ENCODE measurements at places on chromosomes 12 and 14.

GRCh38 chr14:95337041-95337595 is 17.4 kb upstream of the CLMN start:
- no peak for DNase-seq

GRCh38 chr12:52871291-52872039 is 22.7 kb upstream of the KRT78 start:
- DNase-seq: peak; percentile 87

GRCh38 chr12:79618848-79619404 is 71.8 kb downstream of the PAWR start:
- no peak for DNase-seq

DNA sequence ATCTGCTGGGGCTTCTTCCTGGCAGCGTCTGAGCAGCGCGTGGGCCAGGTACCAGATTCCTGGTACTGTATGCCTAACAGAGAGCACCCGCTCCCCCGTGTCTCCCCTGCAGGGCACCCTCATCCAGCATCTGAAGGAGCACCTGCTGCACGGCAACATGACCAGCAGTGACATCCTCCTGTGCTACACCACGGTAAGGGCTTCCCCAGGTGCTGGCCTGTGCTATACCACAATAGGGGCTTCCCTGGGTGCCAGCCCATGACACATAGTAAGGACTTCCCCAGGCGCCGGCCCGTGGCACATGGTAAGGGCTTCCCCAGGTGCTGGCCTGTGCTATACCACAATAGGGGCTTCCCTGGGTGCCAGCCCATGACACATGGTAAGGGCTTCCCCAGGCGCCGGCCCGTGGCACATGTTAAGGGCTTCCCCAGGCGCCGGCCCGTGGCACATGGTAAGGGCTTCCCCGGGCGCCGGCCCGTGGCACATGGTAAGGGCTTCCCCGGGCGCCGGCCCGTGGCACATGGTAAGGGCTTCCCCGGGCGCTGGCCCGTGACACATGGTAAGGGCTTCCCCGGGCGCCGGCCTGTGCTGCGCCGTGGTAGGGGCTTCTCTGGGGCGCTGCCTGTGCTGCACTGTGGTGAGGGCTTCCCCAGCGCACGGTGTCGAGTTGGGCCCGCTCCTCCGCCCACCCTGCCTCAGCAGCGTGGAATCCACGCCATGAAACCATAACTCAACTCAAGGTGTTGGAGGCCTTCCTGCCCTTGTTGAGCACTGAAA is 49.3 kb downstream of the AACS start:
- no peak for DNase-seq

- no peak for DNase-seq
These were observed 52.3 kb downstream of the SPTSSA start for GRCh38 chr14:34409721-34410120.

GRCh38 chr14:35285168-35286002 is 6.8 kb upstream of the PSMA6 start:
- DNase-seq: no peak

DNA sequence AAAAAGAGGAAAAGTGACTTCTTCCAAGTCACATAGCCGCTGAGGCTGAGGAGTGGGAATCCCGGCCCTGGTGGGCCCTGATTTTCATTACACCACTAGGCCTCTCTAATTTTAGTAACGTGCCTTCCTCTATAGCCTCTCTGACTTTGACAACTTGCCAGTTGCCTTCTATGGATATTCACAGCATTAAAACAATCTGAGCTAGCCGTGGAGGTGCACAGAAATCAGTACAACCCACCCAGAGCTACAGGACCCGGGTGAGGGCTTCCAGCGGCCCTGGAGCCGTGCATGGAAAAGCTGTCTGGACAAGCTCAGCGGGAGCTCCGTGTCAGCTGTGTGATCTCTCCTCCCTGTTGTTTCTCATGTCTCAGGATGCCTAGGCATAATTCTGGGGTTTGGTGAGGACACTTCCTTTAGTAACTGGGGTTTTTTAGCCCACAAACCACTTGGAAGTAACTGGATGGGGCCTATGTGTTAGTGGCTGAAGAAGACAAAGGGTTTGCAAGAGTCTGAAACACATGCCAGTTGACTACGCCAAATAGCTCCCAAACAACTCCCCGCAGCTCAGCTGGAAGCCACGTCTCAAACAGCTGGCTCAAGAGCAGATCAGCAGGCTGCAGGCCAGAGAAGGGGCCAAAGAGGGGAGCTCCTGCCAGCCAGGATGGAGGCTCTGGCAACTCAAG is 53.0 kb downstream of the SSH1 start:
- DNase-seq: no peak

GRCh38 chr14:91843437-91843836 is 23.9 kb downstream of the TC2N start:
- DNase-seq: no peak

- peak; percentile 24 for DNase-seq
These were observed 3.7 kb downstream of the USP44 start for GRCh38 chr12:95547522-95548055.

DNA sequence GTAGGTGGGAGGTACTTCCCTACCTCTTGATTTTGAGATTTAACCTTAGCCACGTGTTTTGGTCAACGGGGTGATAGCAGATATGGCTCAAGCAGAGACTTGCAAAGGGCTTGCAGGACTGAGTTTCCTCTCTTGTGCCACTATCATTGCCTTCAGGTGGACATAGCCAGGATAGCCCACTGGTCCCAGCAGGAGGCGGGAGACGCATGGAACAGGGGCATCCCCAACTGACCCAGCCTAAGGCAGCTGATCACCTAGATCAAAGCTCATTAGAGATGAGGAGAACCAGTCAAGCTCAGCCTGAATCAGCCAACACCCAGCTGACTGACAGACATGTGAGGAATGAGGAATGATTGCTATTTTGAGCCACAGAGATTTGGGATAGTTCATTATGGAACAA is 49.6 kb downstream of the CALM1 start:
- DNase-seq: no peak

DNA sequence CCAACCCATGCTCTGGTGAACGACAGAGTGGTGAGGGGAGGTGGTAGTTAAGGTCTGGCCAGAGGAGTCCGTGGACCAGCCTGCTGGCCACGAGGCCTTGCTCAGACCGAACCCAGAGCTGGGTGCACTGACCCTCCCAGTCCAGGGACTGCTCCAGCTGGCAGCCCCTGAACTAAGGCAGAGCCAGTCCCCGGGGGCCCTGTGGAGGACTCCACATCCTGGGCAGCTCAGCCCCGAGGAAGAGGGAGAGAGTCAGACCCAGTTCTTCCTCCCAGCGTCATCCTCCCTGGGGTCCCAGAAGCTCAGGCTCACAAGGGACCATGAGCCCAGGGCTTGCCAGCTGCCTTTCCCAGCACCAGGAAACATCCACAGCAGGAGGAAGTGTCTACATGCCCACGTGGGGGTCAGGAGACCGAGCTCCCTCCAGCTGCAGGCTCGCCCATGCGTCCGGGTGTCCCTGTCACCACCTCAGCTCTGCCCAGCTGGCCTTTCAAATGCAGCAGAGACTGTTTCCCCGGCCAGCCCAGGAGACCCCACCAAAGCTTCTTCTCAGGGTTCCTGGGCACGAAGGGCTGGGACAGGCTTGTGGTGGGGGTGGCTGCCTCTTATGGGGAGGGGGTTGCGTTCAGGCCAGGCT is 194.4 kb downstream of the KIF26A start:
- no peak for DNase-seq

DNA sequence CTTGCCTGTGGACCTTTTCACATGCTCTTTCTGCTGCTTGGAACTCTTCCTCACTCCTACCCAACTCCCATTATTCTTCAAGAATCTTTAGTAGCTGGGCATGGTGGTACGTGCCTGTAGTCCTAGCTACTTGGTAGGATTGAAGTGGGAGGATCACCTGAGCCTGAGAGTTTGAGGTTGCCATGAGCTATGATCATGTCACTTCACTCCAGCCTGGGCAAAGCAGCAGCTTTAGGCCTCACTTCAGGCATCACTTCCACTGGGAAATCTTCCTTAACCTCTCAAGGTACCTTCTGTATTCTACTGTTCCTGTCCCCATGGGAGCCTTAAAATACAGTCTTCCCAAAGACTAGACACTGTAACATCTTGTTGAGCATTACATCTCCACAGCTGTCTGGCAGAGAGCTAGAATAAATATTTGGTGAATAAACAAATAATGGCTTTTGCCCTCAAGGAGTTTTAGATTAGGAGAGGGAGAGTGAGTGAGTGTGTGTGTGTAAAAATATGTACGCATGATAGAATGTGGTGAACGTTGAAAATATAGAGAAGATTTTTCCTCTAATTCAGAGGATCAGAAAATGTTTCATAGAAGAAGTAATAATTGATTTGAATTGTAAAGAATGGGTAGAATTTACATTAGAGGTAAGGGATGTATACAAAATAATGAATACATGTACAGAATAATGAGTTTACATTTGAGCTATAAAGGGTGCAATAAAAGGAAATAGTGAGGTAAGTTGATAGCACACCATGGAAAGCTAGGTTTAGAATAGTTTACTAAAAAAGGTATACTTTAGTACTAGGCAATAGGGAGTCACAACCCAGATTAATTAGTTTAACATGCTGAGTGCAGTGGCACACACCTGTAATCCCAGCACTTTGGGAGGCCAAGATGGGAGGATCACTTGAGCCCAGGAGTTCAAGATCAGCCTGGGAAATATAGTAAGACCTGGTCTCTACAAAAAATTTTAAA is 29.2 kb upstream of the BMAL2 start:
- no peak for DNase-seq

DNA sequence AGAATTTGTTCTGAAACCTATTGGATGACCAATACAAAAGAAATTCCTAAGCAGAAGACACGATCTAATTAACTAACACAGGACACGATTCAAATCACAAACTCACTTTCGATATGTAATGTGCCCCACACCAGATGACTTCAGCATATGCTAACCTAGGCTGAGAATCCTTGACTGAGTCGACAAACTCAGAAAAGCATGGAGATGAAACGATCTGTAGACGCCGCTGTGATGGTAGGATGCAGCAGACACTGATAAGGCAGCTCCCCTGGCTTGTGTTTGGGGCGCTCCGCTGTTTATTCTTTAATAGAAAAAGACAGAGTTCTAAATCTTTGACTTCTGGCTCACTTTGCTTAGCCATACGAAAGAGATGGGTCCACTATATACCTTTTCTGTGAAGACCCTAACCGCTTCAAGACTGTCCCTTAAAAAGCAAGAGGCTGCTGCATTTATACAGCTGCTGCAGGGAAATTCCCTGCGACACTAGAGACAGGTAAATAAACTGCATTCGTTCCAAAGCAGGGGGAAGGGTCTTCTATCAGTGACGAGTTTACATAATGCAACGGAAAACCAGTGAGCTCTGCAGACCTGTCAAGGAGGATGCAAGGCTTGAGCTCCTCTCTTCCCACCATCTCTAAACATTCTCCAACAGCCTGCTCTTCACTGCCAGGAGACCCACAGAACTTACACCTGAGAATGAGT is 929 bp downstream of the CHD8 start:
- peak; percentile 12 for DNase-seq

DNA sequence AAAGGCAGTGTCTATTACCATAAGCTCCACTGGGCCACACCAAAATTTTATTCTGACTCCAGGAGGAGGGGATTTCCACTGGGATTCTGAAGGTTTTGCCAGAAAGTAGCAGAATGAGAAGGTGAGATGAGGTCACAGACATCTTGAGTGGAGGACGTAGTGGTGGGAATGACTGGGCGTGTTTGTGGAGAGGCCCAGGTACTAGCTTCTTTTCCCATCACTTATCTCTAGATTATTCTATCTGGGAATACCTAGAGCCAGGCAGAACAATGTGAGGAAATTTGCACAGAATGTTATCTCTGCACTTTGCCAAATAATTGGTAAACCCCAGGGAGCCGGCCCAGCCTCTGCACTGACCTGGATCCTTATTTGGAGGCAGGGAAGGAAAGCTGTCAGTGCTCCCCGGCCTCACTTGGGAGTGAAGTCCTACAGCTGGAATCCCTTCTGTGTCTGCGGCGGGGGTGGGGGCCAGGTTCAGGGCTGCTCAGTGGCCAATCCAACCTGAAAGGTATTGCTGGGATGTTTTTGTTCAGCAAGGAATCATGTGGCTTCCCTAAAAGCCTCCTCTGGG is 129.4 kb downstream of the C12orf75 start:
- DNase-seq: no peak

GRCh38 chr14:93032421-93032936 is 83.2 kb downstream of the ITPK1 start:
- no peak for DNase-seq

DNA sequence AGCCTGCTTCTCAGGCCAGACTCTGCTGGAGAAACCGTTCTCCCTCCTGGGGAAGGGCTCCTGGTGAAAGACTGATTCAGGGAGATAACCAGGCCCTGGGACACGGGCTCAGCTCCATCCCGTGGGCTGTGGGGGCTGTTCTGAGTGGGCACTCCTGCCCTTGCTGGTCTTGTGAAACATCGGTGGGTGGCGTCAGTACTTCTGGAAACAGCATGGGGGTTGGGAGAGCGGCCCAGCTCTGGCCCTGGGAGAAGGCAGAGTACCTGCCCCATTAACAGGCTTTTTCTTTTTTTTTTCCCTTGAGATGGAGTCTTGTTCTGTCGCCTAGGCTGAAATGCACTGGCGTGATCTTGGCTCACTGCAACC is 786 bp downstream of the SLC25A47 start:
- DNase-seq: no peak

GRCh38 chr14:51602310-51602709 is 49.4 kb upstream of the FRMD6 start:
- no peak for DNase-seq

DNA sequence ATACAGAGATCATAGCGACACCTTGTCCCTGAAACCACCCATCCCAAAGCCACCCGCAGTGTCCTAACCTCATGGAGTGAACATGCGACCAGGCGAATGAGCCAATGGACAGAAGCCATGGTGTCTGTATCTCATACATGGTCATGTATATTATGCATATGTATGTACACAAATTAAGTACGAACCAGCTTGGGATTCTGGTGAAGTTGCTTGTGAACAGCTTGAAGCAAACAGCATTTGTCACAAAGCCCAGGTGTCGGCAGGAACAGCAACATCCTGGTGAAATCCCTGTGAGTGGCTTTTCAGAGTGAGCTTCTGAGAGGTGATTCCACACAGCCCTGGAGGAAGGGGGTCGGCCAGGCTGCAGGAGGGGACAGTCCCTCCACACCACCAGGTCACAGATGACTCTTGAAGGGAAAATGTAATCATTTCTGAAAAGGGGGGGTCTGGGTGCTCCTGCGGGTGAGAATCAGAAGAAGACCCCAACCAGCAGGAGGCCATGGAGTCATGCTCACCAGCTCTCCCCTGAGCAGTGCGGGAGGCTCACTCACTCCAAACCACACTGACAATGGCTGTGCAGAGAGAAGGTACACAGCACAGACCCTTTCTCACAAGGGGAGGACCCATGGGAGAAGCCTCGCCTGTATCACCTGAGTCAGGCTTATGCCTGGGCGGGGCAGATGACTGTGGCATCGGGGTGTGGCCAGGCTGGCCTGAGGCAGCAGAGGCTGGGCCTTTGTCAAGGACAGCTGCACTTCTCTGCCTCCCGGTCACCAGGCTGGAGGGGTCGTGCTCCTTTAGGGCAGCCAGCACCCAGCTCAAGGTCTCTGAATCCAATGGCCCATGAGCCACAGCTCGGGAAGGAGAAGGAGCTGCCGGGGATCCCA is 14.3 kb downstream of the CHGA start:
- DNase-seq: no peak

Measured in hepatic stellate cell (primary cell).